ENCODE measurements at places on chromosomes 5 and 9.

GRCh38 chr9:133166392-133166791 lies 2.7 kb upstream of the GBGT1 start:
- no peak for DNase-seq

GRCh38 chr5:107831612-107832395 lies 161.1 kb upstream of the EFNA5 start:
- DNase-seq: no peak

DNA sequence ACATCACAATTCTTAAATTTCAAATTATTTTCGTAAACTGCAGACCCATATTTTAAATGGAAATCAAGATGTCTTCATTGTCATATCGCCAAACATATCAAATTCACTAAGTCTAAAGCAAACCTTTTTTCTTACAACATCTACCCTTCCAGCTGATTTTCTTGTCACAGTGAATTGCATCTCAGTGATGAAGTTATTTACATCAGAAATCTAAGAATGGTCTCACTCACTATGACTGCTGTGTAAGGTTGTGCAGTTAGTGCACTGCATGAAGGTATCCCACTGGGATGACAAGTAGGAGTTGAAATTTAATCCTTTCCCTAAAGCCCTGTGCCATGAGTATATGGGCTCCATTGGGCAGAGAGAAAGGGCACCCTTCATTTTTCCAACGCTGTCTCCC lies 399.4 kb upstream of the ITGA1 start:
- DNase-seq: no peak

DNA sequence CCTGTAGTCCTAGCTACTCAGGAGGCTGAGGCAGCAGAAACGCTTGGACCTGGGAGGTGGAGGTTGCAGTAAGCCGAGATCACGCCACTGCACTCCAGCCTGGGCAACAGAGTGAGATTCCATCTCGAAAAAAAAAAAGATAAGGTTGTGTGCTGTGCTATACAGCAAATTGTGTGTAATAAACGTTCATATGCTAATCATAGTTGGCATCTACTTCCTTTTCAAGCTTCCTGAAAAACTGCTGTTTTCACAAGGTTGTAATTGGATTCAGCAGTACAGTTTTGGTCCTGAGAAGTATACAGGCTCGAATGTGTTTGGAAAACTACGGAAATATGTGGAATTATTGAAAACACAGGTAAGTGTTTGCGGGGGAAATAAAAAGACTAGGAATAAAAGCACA lies 25.5 kb downstream of the OTULINL start:
- no peak for DNase-seq

GRCh38 chr5:134510970-134511795 lies 14.3 kb upstream of the JADE2 start:
- DNase-seq: no peak

GRCh38 chr5:101338226-101338625 lies 435.1 kb upstream of the ST8SIA4 start:
- DNase-seq: no peak

DNA sequence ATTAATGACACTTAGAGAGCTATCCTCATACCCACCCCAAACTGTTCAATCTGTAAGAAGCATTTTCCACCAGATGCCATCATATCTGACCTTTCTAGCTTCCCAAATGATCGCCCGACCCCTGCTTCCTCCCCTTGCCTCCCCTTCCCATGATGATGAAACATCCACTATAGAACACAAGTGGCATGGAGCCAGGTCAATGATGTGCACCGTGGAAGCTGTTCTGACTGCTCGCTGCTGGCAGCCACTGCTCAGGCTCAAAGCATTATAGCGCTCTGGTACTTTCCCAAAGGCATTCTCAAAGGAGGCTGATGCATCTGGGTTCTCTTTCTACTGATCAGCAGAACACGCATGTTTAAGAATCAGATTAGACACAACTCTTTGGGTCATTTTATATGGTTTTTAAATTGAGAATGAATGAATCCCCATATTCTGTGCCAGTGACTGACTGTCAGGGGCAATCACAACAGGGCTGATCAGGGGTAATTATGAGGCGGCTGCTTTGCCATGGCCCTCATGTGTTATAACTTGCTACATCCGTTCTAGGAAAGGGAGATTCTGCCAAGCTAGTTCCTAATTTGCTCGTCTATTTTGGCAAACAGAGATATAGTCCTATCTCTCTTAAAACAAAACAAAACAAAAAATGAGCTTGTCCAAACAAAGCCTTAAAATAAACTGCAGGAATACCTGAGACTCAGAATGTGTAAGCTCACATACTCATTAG lies 343.7 kb downstream of the ENC1 start:
- DNase-seq: no peak

GRCh38 chr5:45454114-45454513 lies 242.1 kb downstream of the HCN1 start:
- no peak for DNase-seq

- no peak for DNase-seq
Measured at GRCh38 chr5:65612298-65612907, 11.7 kb downstream of the TRIM23 start.

GRCh38 chr9:134380542-134381271 lies 54.5 kb downstream of the RXRA start:
- no peak for DNase-seq

- no peak for DNase-seq
Measured at GRCh38 chr5:109997161-109997560, 307.4 kb downstream of the MAN2A1 start.

DNA sequence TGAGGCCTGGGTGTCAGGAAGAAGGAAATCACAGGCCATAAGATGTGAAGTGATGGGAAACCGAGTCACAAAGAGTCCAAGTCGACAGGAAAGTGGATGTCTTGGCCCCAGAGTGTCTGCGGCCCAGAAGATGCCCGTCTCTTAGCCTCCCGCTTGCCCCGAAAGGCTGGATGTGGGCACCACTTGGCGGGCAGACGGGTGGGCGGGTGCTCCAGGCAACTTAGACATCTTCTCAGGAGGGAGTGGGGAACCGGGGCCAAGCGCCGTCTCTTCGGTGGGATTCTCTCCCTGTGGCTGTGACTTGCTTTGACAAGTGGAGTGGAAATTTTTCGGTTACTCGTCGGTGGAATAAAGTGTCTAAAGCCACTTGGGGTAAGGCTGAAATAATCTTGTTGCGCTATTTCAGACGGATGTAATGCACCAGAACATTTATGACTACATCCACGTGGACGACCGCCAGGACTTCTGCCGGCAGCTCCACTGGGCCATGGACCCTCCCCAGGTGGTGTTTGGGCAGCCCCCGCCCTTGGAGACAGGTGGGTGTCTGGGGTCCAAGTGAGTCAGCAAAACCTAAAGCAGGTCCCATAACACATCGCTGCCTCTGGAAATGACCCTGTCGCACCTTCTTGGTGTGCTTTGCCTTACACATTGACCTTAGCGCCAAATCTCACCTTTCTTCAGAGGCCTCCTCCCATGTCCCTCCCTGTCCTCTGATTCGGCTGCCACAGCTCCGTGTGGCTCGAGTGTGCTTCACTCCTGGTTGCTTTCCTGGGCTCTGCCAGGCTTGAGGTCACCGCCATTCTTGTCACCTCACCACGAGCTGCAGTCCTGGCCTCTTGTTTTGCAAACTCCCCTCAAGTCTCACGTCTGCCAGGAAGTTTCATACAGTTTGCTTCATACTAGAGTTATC lies 20.4 kb upstream of the EXOC3 start:
- DNase-seq: no peak

DNA sequence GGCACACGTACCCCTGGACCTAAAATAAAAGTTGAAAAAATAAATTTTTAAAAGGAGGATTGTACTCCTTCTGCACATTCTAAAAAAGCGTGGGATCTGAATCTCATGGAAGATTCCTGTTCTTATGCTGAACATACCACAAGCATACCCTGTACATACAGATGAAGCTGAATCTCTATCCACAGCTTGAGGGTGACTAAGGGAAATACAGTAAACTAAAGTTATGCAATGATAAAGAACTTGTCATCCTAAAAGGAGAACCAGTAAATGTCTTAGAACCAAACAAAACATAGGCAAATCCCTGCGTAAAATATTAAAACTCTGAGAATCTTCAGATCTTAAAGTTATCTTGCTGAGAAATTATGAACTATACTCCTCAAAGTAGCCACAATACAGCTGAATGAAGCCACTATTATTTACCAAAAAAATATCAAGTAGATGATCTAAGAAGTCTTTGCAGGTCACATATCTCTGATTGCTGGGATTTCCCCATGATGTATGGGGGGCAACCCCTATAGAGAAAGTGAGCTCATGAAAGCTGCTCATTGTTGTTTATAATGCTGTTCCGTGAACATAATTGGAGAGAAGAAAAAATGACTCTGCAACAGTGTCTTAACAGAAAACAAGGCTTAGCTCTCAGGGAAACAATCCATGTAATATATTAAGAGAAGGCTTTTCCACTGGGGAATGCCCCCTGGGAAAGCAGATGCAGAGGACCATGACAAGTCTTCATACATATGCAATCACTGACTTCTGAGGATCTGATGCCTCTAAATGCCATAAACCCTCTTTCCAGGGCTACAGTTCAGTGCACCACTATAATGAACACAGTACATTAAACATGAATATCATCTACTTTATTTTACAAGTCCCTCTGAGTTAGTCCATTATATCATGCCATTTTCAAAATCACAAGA lies 210.1 kb downstream of the EPB41L4A start:
- DNase-seq: no peak

DNA sequence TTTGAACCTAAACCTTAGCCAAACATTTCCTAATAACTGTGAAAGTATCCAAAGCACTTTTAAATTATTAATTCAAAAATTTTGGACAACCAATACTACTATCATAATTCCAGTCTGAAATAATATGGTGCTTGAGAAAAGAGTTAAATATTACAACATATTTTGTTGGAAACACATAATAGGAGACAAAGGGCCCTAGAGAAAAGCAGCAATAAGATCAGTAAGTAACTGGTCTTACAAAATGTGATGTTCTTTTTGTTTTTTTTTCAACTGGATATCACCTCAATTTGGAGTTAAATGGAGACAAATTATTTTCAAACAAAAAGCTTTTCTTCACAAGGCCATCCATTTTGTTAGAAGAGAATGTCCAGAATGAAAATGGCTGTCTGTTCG lies 21.1 kb downstream of the SRFBP1 start:
- no peak for DNase-seq

GRCh38 chr9:111965566-111966019 lies 69.0 kb downstream of the UGCG start:
- DNase-seq: no peak

- no peak for DNase-seq
Measured at GRCh38 chr5:122984425-122984824, 52.1 kb downstream of the PPIC start.

GRCh38 chr5:50856401-50857119 lies 190.1 kb downstream of the PARP8 start:
- DNase-seq: no peak

- no peak for DNase-seq
Measured at GRCh38 chr5:101473483-101473882, 570.4 kb upstream of the ST8SIA4 start.

GRCh38 chr5:115209279-115209678 lies 39.6 kb upstream of the TRIM36 start:
- DNase-seq: no peak

DNA sequence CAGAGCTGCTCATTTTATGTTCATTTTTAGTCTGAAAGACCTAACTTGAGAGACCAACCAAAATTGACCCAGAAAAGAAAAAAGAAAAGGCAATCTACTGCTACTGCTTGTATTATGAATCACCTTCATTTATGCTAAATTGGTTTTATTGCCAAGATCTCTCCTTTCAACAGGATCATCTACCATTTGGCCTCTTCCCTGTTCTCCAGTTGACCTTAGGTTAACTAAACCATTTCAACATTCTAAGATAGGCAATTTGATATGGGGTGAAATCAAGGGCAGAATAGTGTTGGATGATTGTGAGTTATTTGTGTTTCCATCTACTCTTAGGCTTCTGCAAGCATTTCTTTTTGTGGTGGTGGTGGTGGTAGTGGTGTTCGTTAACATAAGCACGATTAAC lies 48.3 kb upstream of the POU4F3 start:
- DNase-seq: no peak

DNA sequence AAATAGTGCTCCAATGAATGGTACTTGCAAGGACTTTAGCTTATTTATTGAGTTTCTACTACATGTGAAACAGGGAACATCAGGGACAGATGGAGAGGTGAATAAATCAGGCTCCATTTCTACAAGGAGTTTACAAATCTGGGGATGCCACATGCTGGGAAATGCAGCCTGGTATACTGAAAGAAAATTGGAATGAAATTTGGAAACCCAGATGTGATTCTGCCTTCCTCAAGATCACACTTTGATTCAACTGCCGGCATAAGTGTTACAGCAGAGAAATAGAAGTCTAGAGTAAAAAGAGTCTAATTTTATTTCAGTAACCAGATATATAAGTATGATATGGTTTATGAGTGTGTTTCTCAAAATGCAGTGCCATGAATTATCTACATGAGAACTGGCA lies 1408.4 kb upstream of the C9orf72 start:
- no peak for DNase-seq

GRCh38 chr9:127112735-127113161 lies 9.7 kb downstream of the ANGPTL2 start:
- DNase-seq: no peak

DNA sequence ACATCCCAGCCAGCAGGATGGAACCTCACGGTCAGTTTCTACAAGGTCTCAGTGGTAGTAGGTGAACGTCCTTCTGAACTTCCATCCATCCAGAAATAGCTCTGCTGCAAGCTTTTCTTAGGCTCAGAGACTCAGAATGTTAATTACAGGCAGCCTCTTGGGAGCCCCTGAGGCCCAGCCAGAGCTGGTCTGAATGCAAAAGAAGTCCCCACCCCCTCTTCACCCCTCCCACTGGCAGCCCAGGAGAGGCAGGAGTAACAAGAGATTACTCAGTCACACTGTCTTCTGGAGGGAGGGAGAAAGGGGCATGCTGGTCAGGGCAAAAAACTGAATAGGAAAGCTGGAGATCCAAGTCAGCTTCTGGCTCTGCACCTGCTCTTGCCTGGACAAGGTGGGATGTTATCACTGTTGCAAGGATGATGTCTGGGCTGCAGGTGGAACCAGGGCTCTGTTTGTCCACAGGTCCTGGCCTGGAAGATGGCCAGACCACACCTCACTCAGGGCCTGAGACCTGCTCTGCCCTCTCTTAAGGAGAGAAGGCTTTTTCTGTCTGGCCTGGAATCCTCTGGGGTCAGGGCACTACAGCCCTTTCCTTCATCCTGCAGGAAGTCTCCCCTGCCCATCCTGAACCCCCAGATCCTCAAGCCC lies 9.1 kb downstream of the ENHO start:
- no peak for DNase-seq

GRCh38 chr9:114864471-114864870 lies 58.6 kb upstream of the TNFSF15 start:
- no peak for DNase-seq

- no peak for DNase-seq
Measured at GRCh38 chr5:170633235-170634081, 129.6 kb downstream of the KCNIP1 start.

Measured in NCI-H1417 treated with DMSO at 0.1 percent for 48 hours (cell line).